ENCODE measurements at places on chromosomes 1 and 21.

DNA sequence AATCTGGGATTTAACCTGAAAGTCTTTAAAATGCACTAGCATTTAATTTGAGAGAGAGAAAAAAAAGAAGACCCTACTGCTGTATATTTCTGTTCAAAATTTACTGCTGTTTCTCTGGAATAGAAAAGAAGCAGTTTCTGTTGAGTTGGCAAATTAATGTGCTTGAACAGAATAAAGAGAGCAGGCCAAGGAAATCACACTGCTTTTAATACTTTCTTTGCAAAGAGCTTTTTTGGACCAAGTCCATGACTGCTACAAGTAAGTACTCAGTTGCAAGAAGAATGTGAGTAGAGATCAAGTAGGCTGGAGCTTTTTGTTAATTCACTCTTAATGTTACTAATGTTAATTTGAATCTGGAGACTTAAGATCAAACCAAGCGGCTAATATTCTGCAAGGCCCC, 336.2 kb upstream of the SGIP1 start:
- DNase-seq, result no peak

DNA sequence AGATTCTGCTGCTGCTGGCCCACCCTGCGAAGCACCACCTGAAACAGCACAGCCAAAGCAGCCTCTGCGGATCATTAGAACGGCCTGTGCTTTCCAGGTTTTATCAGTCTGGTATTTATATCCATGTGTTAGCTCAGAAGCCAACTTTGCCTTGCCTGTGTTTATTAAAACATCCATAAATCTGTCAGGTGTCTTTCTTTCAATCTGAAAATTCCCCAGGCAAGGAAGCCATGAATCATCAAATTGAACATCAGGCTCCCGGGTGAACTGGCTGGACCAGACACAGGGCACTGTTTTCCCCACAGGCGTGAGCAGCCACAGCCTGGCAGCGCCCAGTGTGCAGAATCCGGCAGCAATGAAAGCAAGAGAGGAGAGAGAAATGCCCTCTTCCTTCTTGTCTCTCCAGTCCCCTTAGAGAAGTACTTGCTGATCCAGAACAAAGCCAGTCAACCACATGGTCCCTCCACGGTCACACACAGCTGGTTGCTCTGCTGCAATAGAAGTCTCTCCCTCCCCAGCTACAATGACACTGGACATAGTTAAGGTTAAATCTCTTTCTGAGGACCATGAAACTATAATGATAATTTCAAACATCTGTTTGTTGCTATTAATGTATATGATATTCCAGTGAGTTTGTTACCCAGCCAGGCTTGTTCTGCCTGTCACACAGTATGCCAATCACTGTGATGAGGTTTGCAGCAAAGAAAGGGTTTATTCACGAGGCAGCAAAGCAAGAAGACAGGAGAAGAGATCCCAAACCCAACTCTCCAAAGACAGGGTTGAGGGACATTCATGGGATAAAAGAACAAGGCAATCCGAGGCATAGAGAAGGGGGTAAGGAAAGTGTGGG, 212.1 kb upstream of the FMN2 start:
- DNase-seq, result no peak

- DNase-seq, result no peak
Measured at GRCh38 chr1:244850896-244851295, 13.4 kb downstream of the HNRNPU start.

- no peak for DNase-seq
Measured at GRCh38 chr21:36511484-36512220, 31.7 kb upstream of the CLDN14 start.

DNA sequence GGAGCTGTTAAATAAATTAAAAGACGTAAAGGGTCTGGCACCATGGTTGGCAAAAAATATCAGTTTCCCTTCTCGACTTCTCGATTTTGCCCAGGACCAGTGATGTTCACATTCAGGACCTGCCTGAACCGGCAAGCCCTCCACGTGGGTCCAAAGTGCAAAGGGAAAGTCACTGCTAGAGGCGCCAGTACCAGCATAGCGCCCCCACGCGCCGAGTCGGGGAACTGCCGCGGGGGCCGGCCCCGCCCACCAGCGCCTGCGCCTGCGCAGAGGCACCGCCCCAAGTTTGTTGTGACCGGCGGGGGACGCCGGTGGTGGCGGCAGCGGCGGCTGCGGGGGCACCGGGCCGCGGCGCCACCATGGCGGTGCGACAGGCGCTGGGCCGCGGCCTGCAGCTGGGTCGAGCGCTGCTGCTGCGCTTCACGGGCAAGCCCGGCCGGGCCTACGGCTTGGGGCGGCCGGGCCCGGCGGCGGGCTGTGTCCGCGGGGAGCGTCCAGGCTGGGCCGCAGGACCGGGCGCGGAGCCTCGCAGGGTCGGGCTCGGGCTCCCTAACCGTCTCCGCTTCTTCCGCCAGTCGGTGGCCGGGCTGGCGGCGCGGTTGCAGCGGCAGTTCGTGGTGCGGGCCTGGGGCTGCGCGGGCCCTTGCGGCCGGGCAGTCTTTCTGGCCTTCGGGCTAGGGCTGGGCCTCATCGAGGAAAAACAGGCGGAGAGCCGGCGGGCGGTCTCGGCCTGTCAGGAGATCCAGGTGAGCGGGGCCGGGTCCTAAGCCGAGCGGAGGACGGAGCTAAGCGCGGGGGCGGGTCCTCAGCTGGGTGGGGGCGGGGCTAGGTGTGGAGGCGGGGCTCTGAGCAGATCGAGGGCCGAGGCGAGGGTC, at the start of gene PINK1:
TSS of gene PINK1 (plus strand) at position 269 of the 875 bp plus-strand sequence. CDS start at position 360, 91 bp downstream.
- peak; percentile 76 for DNase-seq

- no peak for DNase-seq
Measured at GRCh38 chr1:185541871-185542301, 192.3 kb upstream of the HMCN1 start.

GRCh38 chr1:64093941-64094340, 109.5 kb upstream of the UBE2U start:
- no peak for DNase-seq

GRCh38 chr1:162200096-162200847, 130.8 kb downstream of the NOS1AP start:
- DNase-seq, result no peak

- no peak for DNase-seq
Measured at GRCh38 chr1:85830837-85831236, 122.6 kb upstream of the ZNHIT6 start.

DNA sequence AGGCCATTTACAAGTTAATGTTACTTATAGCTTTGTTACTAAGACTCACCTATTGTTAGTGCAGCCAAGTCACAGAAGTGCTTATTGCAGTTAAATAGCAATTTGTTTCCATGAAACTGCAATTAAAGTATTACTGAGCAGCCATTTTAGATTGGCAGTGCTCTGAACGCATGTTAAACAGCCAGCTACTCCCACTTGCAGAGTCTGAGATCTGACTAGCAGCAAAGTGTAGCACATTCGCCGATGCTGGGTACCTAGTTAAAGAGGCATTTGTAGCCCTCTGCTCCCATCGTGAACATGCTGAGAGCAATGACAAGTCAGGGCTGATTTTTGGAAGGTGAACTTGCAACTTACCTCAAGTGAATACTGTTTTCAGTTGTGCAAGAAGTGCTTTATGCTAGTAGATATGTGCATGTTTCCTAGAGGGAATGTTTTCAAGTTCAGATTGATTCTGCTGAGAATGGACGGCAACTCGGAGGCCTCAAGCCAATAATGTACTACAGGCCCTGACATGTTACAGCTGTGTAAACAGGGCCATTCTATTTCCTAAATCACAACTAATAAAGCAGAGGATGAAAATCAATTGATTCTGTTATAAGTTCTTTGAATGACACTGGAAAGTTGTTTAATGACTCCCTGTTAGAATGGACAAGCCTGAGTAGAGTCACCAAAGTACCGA, 19.8 kb downstream of the LMO4 start:
- DNase-seq, result no peak

GRCh38 chr1:157978586-157979403, 14.7 kb upstream of the KIRREL1 start:
- DNase-seq, result no peak

DNA sequence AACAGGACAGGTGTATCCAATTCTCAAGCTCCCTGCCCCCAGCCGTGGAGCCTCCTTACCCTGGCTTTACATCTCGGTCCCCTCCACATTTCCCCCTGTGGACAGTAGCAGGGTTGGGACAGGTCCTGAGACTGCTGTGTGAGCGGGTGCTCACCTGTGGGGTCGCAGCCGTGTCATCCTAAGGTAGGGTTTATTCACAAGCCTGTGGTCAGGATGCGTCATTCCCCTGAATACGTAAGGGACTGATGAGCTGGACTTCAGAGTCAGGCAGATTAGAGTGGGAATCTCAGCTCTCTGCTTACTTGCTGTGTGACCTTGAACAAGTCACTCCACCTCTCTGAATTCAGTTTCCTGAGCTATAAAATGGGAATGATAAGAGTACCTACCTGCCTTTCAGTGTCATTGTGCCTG, 17.7 kb downstream of the ZNF362 start:
- DNase-seq, result no peak

GRCh38 chr1:119873135-119874015, 22.9 kb downstream of the ADAM30 start:
- DNase-seq, result no peak
